ENCODE measurements at places on chromosomes 11 and 22.

DNA sequence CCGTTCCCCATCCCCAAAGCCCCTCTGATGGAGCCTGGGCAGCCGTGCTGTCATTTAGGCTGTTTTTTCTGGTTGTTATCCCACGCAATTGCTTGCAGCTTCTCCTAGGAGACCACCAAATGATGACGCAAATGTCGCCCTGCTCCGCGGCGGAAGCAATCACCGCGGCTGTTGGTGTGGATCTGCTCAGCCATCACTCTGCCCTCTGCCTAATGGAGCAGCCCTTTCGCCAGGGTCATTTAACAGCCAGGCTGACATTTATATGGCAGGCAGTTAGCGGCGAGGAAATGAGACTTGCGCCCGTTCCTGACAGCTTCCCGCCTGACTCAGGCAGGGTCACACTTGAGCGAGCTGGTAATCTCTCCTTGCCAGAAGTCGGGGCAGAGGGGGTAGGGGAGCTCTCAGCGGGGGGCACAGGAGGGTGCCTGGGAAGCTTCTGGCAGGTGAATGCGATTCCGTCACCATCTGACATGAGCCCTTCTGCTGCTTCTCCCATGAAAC is 97.9 kb upstream of the RTL6 start:
- no peak for DNase-seq

GRCh38 chr11:109845437-109845836 is 247.8 kb upstream of the ZC3H12C start:
- DNase-seq: no peak

DNA sequence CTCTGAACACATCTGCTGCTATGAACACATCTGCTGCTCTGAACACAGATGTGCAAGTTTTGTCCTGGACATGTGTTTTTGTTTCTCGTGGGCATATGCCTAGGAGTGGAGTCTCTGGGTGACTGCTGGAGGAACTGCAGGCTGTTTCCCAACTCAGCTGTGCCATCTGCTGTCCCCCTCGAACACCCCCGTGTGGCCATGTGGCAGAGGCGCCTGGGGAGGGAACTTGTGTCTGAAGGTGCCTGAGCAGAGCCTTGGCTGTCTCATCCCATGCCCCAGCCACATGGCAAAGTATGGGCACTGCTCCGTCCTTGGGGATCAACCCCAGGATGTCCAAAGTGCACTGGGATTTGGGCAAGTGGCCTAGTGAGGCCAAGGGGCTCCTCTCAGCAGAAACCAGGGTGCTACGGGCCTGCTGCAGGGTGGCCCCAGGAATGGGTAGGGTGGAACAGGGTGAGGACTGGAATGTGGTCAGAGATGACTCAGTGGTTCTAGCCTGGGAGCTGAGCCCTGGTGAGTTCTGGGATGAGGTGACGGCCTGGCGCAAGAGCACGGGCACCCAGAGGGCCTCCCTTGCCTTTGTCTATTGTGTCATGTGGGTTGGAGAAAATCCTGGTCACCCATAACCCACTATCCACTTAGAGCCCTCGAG is 14.7 kb downstream of the GATD1 start:
- no peak for DNase-seq

DNA sequence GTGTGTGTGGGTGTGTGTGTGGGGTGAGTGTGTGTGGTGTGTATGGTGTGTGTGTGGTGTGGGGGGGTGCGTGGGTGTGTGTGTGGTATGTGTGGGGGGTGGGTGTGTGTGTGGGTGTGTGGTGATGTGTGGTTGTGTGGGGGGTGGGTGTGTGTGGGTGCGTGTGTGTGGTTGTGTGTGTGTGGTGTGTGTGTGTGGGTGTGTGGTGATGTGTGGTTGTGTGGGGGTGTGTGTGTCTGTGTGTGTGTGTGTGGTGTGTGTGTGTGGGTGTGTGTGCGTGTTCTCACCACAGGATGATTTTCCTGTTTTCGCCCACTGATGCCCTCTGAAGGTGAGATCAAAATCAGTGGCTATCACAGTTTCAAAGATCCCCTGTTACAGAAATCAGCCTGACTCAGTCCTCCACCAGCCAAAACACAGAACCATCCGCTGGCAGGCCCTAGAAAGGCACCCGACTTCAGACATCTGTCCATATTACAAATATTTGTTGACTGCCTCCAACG is 24.7 kb downstream of the CPT1A start:
- DNase-seq: peak; percentile 29

DNA sequence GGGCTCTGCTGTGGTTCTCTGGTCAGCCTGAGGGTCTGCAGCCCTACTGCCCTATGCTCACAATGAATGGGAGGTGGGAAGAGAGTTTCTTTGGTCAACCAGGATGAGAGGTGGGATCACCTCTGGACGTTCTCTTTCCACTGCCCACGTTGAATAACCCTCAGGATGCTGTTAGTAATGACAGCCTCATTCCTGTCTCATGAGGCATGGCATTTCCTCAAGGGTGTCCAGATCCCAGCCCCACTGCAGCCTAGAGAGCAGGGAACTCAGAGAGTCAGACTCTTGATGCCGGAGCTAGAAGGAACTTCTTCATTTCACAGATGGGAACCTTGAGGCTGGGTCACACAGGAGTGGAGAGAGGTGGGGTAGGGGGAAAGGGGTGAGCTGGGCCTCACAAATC is 196.0 kb downstream of the CEP164 start:
- DNase-seq: no peak

DNA sequence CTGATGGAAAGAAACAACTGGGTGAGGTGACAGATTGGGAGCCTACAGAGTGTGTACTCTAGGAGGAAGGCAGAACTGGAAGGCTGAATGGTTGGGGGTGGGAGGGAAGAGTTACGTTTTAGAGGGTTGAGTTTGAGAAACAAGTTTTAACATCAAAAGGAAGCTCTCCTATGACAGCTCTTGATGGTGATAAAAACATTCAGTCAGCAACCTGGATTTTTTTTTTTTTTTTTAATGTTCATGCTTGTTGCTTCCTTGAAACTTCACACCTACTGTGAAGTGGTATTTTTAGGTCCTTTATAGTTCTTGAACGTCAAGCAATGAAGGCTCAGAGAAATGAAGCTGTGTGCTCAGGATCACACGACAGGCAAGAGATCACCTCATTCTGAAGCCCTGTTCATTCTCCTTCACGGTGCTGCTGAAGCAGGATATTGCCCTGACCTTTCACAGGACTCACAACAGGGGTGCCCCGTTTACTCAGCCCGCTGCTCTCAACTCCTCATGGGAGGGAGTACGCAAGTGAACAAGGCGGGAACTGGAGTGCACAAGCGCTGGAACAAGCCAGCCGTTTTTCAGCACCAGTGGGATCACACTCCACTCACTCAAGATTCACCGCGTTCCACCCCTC is 1.6 kb upstream of the TMEM109 start:
- peak; percentile 38 for DNase-seq

DNA sequence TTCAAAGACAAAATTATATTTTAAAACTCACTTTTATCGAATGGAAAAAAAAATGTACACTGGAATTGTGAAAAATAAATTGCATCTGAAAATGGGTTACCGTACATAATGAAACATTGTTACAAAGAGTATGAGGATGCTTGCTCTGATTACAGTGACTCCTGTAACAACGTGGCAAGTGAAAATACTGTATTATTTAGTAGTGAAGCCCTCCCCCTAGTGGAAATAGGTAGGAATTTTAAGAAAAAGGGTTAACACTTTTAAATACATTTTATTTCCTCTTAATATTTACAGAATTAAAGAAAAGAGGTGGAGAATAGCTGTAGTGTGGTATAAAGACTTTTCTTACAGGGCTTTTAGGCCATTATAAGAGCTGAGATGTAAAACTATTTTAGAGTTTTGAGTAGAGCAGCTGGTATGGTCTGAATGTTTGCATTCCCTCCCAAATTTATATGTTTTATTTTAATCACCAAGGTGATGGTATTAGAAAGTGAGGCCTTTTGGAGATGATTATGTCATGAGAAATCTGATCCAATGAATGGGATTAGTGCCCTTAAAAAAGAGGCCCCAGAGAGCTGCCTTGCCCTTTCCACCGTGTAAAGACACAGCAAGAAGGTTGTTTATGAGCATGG is 25.2 kb downstream of the FAM76B start:
- no peak for DNase-seq

DNA sequence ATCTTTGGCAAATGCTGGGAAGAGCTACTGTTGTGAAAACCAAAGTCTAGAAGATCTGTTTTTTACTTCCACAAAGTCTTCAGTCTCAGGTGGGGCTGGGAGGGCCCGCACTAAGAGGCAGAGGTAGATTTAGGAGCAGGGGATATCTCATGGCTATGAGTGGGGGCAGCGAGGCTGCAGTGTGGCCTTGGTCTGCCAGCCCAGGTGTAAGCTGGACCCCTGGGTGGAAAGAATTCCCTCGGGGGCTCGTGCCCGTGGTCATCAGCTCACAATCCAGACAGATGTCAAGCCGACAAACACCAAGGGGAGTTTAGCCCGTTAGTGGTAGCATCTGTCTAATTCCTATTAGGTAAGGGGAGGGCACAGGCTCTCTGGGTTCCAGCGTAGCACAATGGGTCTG is 9.0 kb downstream of the PKNOX2 start:
- DNase-seq: no peak

GRCh38 chr11:61484541-61484940 is 24.0 kb upstream of the LRRC10B start:
- DNase-seq: no peak

DNA sequence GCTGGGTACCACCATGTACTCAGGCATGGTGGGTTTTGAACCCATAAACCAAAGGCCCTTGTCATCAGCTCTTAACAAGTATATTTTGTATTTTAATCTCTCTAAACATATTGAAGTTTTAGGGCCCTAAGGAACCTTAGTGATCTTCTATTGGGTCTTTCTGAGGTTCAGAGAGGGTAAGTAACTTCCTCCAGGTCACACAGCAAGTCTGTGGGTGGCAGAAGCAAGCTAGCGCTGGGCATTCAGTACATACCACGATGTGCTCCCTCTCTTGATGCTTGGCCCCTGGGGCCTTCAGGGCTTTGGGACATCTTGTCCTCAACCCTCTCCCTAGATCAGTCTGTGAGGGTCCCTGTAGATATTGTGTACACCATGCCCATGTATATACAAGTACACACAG is 12.7 kb downstream of the RASD2 start:
- DNase-seq: no peak

- DNase-seq: no peak
Measured at GRCh38 chr11:133843454-133843987, 1.8 kb downstream of the SPATA19 start.

GRCh38 chr11:22627421-22627820 is 1.8 kb upstream of the FANCF start:
- no peak for DNase-seq

- no peak for DNase-seq
Measured at GRCh38 chr22:25359601-25360261, 140.3 kb downstream of the CRYBB2 start.

- DNase-seq: no peak
Measured at GRCh38 chr11:14607713-14608112, 35.9 kb upstream of the PDE3B start.

All from CD4-positive, alpha-beta T cell treated with Interleukin-1 beta for 1 hour (primary cell).